CD4-positive, alpha-beta T cell treated with Interleukin-21 for 1 hour (primary cell): ENCODE measurements at places on chromosomes 12 and 14.

DNA sequence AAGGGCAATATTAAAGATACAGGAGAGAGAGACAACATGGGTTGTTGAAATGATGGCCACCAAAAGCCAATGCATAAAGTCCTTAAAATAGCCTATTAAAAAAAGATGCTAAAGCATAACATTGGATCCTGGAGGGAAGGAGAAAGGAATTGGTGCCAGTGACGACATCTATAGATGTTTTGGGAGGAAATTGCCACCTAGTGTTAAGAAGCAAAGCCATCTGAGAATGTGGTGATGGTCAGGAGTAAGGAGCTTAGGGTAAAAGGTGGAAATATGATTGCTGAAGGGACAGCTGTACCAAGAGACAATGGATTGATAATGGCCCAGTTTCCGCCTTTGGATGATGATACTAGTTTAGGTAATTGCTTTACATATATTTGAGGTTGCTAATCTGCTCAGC is 85.1 kb downstream of the TMEM30B start:
- DNase-seq, result no peak

DNA sequence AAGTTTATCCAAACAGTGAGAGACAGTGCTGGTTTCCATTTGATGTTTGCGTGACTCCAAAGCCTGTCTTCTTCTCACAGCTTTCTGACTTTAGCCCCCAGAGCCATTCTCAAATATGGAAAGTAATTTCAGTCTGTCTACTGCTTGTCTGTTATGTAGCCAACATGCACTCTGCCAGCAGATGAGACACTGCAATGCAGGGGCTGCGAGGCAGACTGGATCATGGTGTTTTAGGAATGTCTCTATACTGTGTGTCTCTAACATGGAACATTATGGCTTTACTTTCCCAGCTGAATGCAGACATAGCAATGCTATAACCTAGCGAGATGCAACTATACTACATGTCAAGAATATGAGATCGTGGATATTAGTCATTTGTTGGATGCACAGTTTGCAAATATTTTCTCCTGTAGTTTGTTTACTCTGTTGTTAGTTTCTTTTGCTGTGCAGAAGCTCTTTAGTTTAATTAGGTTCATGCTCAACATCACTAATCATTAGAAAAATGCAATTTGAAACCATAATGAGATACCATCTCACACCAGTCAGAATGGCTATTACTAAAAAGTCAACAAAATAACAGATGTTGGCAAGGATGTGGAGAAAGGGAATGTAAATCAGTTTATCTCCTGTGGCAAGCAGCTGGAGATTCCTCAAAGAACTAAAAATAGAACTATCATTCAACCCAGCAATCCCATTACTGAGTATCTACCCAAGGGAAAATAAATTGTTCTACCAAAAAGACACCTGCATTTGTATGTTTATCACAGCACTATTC is 235.8 kb upstream of the TMTC1 start:
- DNase-seq, result no peak

- no peak for DNase-seq
Measured at GRCh38 chr14:68607867-68608573, 184.8 kb downstream of the ZFP36L1 start.

DNA sequence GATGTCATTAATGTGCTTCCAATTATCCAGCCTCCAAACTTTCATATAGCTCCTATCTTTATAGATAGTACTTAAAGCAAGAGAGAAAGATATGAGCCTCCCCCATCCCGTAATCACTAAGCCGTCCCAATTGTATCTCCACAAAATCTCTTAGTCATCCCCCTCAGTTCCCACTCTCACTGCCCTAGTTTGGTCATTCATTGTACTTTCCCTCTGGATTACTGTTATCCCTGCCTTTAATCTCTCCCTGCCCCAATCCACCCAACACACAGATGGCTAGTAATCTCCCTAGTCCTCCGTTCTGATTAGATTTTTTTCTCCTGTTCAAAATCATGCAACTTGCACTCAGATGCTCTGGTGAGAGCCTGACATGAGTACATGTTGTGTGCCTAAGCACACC is 5.4 kb upstream of the BCAT1 start:
- no peak for DNase-seq

DNA sequence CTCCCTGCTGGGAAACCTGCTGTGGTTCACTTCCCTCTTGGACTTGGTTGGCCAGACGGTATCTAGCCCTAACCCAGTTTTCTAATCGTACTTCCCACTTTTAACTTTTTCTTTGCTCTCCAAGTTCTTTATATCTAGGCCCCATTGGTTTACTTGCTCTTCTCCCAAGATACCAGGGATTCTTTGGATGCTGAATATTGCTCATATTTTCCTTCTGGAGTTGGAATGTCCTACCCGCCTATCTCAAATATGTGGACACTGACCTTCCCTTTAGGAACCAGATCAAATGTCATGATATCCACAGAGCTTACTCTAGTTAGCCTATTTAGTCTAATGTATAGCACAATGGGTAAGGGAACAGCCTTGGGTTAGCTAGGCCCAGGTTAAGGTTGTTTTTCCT is 228.6 kb downstream of the DACT1 start:
- no peak for DNase-seq

- no peak for DNase-seq
Measured at GRCh38 chr14:37708481-37708880, 113.1 kb downstream of the TTC6 start.

GRCh38 chr14:78764240-78764639 is 594.1 kb downstream of the NRXN3 start:
- no peak for DNase-seq

DNA sequence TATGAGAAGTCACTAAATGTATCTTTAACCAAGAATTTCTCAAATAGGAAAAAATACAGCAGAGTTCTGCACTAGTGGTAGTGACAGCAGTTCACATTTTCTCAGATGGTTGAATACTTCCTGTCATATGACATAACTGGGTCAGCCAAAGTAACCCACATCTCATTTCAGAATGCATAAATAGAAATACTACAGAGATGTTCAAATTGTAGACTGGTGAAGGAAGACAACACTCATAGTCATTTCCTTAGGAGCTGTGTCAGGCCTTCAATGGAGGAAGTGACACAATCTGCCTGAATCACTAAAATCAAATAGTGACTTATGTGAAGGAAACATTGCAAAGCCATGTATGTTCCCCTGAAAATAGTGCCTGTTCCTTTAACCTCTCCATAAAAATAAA is 32.4 kb downstream of the FERMT2 start:
- DNase-seq, result peak; percentile 76

- peak; percentile 64 for DNase-seq
Measured at GRCh38 chr14:91911474-91912032, 35.9 kb downstream of the FBLN5 start.

DNA sequence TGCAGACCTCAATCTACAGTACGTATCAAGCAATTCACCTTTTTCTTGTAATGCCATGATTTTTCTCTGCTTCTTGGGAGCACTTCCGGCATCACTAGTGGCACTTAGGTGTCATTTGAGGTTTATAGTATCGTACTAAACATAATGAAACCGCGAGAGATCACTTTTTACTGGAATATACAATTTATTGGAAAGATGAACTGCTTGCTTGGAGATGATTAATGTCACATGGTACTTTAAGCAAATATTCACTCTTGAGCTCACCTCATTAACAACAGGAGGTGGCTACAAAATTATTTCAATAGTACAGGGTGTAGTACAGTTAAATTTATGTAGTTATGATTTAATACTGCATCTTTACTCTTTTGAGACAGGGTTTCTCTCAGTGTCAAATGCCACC is 11.5 kb downstream of the FUT8 start:
- DNase-seq, result no peak

DNA sequence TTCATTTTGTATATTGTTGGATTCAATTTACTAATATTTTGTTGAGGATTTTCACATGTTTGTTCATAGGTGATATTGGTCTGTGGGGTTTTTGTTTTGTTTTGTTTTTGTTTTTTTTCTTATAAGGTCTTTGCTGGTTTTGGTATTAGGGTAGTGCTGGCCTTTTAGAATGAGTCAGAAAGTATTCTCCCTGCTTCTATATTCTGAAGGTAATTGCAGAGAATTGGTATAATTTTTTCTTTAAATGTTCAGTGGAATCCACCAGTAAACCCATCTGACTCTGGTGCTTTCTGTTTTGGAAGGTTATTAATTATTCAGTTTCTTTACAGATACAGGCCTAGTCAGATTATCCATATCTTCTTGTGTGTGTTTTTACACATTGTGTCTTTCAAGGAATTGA is 8.9 kb downstream of the TOGARAM1 start:
- DNase-seq, result no peak

- no peak for DNase-seq
Measured at GRCh38 chr14:65251213-65251612, 148.9 kb upstream of the MAX start.

GRCh38 chr14:26896447-26896846 is 298.6 kb upstream of the NOVA1 start:
- DNase-seq, result no peak

DNA sequence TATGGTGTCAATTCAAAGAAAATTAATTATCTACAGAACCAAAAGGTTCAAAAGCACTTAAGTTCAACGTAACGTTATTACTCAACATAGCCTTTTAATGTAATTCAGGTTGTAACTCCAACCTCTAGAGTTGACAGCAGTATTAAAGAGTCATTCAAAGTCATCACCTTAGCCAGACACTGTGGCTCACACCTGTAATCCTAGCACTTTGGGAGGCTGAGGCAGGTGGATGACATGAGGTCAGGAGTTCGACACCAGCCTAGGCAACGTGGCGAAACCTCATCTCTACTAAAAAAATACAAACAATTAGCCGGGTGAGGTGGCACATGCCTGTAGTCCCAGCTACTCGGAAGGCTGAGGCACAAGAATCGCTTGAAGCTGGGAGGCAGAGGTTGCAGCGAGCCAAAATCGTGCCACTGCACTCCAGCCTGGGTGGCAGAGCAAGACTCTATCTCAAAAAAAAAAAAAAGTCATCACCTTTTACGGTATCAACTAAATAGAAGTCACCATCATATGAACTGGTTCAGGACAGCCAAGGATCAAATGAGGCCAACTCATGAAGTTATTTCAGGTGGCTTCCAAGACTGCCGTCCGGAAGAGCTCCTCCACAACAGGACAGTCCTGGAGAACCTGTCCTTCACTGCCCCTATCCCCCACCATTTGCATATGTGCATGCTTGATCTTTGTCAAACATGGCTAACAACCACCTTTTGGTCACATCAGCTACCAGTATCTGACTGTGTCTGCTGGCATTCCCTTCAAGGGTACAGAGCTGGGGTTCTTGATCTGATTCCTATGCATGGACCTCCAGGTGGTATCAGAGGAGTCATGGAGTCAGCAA is 4.2 kb downstream of the PPTC7 start:
- peak; percentile 34 for DNase-seq

DNA sequence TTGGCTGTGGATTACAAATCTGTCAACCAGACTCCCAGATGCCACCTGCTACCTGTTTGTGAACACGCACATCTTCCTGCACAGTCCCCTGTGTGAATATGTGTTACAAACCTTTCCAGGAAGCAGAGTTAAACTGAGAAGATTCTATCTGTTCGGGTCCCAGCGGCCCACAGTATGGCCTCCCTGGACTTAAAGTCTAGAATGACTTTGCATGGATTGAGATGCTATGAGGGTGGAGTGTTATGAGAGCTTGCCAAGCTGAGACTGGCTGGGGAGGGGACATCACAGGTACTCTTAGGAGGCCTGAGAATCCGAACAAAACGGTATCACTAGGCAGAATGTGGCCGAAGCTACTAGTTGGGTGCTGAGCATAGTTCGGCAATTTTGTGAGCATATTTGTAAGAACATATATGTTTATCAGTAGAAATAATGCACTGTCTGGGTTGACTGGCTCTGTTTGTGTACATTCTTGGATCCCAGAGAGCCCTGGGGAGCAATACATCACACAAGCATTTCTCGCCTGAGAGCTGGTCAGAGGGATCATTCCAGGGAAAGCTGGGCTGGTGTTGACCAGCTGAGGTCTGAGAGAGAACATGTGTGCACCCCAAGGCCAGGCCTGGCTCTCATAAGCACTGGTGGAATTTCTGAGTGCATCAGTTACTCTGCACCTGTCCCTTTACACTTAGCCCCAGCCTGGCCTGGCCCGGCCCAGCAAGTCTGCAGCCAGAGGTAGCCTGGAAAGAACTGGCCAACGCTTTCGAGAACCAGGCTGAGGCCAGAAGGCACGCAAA is 29.8 kb upstream of the LTBP2 start:
- DNase-seq, result no peak

GRCh38 chr12:123597100-123597499 is 4.8 kb upstream of the DDX55 start:
- DNase-seq, result no peak

DNA sequence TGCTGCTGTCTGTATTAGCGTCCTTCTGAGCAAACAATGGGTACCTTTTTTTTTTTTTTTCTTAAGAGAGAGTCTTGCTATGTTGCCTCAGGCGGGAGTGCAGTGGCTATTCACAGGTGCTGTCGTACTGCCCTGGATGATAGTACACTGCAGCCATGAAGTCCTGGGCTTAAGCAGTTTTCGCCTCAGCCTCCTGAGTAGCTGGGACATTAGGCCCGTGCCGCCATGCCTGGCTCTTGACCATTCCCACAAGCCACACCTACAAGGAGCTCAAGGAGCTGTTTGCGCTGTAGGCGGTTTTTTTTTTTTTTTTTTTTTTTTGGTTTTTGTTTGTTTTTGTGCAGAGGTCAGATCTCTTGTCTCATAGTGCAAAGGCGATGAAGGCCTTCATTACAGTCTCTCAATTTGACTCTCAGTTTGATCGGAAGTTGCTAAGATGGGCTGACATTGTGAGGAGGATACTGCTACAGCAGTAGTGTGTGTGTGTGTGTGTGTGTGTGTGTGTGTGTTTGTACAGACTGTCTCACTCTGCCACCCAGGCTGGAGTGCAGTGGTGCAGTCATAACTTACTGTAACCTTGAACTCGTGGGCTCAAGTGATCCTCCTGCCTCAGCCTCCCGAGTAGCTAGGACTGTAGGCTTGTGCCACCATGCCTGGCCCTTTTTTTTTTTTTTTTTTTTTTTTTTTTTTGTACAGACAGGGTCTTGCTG is 34.2 kb downstream of the TRAF3 start:
- DNase-seq, result no peak

DNA sequence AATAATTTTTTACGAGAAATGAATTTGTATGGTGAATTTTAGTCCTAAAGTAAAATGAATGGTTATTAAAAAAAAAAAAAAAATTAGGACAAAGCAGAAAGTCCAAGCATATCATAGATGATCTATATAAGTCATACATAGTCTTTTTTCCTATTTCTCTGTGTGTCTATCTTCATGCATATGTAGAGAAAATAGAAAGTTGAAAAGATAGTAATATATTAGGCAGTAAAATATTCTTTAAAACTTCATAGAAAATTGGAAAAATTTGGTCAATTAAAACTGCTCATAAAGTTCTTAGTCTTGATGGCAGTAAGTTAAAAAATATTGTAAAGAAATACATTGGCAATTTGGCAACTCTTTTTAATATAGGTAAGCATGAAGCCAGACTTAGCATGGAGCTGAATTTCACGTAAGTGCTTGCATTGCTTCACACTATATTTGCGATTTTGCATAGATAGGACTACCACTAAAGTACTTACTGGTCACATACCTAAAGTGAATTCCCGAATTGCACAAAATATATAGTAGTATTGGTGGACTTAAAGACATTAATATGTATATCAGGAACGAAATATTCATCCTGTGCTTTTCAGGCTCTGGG is 303.8 kb downstream of the IPO8 start:
- no peak for DNase-seq

GRCh38 chr14:105014032-105014431 is 6.9 kb downstream of the CDCA4 start:
- DNase-seq, result no peak

GRCh38 chr12:123436017-123436964 is at the start of gene RILPL2:
Gene RILPL2, minus strand, starts transcription at chr12:123436684. Its CDS starts 264 bp downstream, at chr12:123436420.
- DNase-seq, result peak; percentile 94

- no peak for DNase-seq
Measured at GRCh38 chr12:46264057-46264456, 4.8 kb downstream of the SLC38A1 start.
